ENCODE measurements at places on chromosomes 3 and 15.

DNA sequence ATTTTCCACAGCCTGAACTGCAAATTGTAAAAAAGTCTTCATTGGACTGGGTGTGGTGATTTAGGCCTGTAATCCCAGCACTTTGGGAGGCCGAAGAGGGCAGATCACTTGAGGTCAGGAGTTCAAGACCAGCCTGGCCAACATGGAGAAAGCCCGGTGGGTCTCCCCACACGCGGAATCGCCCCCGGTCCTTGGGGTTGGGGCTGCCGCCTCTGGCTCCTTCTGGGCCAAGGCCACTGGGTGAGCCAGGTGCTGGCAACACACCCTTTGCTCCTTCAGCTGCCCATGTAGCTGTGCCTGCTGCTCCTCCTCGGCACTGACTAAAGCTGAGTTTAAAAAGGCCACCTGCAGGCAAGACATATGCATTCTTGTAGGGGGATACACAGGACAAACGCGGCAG lies 9.4 kb upstream of the VPS33B start:
- no peak for DNase-seq

DNA sequence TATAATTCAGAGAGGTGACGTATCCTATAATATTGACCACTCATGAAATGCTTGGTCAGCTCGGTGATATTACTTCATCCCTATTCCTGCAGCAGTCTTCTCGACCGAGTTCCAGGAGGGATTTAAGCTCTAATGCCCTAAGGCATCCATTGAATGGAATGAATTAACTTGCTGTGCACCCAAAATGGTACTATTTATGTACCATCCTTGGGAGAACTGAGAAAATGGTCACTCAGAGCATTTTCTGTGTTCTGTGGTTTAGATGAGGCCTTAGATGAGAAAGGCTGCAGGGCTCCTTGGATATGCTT lies 638 bp downstream of the BLOC1S6 start:
- no peak for DNase-seq

GRCh38 chr3:159852821-159853505 lies 135.7 kb upstream of the IL12A start:
- DNase-seq = no peak

DNA sequence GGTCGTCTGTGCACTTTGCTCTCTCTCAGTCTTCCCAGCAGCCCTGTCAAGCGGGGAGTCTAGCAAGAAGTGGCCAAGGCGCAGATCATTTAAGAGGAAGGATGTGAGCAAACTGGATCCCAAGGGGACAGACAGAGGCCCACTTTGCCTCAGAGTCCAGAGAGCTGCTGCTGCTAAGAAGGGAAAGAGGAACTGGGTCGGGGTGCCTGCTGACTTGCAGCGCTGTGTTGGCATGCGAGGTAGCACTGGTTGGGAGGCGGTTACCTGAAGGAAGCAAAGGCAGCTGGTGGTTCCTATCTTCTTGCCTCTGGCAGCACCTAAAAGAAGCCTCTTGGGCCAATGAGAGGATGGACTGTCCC lies 28.1 kb downstream of the SMAD3 start:
- no peak for DNase-seq

DNA sequence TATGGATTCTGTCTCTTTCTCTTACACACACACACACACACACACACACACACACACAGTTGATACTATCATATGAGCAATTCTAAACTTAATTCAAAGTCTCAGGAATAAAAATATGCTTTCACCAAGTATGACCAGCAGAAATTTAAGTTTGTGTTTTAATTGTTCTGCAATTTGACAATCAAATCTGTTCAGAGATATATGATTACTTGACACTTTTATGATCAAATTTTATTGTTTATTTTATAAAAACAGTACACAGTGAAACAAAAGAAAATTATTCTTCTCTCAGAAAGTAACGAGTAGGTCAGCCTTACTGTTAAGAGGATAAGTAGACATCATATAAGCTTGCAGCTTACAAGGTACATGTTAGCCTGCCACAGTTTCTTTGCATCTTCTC lies 114.3 kb downstream of the NEK10 start:
- DNase-seq = no peak

DNA sequence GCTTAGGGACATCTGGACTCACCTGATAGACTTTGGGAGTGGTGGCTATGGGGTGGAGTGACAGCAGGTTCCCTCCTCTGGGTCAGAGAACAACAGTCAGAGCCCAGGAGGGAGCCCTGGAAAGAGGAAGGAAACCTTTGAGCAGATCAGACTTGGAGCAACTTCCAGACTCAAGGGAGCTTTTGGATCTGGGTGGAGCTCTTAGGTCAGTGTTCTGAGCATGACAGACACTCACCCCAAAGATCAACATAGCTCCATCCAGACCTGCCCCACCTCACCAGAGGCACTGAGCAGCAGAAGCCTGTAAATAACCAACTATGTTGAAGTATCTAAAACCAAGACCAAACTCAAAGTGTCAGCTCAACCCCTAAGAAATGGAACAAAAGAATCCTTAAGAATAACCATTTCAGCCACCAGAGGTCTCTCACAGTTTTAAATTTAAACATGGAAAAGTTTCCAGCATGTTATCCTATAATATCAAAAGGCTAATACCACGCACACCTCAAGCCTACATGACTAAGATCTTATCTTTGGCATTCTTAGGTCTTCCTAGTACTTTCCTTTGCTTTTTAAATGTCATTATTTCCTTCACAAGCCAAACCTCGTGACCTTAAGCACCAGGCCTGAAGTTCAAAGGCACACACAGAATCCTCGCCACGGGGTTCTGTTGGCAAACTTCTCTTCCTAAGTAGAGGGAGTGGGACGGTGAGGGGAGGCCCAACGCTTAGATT lies 56.4 kb downstream of the UMPS start:
- DNase-seq = no peak

DNA sequence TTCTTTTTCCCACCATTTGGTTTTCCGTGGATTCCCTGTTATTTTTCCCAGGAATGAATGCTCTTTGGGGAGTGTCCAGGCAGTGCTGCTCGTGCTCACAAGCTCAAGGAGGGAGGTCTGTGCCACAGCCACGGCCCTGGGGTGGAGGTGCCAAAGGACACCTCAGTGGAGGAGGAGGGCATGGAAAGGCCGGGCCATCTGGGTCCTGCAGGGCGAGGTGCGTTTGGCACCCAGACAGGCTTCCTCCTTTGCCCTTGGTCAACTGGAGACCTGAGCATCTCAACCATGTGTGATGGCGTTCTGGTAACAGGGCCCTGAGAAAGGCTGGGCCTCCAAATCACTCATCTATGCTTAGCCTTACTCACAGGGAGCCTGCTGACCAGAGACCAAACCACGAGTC lies 25.4 kb downstream of the KY start:
- DNase-seq = no peak

DNA sequence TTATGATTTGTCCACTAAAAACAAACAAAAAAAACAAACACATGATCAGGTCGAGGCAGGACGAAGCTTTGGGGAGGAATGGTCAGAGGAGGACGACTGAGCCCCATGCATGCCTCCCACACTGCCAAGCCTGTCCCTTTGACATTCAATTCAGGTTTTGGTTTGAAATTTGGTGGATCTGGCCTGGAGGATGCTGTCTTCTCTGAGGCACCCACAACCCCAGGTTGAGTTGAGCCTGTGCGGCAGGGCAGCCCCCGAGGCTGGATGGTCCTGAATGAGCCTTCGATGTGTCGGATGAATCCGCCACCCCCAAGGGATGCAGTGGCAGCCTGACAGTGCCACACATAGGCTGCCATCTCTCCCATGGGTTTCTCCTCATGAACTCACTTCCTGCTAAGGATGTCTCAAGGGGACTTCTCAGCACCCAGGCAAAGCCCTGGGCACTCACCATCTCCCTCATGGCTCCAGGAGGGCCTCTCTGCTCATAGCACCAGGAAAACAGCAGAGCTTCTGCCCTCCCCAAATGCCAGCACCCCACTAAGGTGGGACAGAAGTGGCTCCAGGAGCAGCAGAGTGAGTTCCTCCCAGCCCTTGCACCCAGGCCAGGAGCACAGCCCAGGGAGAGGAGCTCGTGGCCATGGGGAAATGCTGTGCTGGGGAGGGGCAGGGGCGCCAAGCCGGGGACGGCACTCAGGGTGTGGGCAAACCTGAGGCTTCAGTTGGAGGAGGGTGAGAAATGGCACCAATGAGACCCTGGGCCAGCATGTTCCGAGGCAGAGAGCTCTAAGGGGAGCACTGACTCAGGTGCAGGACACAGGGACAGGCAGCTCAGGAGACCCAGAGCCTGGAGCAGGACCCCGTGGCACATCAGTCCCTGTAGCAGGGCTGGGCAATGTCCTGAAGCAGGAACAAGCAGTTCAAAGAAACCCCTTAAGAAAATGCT lies 18.5 kb downstream of the PRR23E start:
- DNase-seq = no peak

- no peak for DNase-seq
These were observed 99.6 kb upstream of the UBE2E1 start for GRCh38 chr3:23706111-23706510.

DNA sequence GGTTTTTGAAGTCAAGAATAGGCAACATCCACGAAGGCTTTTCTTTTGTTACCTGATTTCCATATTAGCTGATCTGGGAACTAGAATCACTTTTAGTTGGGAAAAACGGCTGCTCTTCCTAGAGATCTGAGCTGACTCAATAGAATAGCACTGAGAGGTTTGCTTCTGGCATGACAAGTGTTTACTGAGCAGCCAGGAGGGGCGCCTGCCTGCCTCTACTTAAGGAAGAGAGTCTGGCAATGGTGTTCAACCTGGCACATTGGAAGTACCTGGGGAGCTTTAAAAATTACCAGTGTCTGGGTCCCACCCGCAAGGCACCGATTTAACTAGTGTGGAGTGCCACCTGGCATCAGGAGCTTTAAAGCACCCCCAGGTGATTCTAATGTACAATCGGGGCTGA lies 34.4 kb downstream of the FAM43A start:
- DNase-seq = no peak

GRCh38 chr3:100209948-100210771 lies 50.6 kb upstream of the TBC1D23 start:
- peak; percentile 18 for DNase-seq

DNA sequence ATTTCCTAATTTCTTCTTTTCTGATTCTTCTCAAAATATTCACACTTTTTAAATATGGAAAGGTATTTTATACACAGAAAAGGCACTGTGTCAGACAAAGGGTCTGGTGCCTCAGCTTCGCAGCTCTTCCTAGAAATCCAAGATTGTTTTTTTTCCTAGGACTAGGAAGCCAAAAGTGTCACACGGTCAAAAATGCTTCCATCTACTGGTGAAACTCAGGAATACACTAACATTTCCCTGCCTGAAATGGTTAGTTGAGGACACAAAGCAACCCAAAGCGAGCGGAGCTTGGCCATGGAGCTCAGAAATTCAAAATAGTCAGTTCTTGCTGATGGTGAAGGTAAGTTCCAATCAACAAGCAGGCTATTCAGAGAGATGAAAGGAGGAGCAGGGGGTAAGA lies 426.5 kb upstream of the RASGRP1 start:
- DNase-seq = no peak

DNA sequence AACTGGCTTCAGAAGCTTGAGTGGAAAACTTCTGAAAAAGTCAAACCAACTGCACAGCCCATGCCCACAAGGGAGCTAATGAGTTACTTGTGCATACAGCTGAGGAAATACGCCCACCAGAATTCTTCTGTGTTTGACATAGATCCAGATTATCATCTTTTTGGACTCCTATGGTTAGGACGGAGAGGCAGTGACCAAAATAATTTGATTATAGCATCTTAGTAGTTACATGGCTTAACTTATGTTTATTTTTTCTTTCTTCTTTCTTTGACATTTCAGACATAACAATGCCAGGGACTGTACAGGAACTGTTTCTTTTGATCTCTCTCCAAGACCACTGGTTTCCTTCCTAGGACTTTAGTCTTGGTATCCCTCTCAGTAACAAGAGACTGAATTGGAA lies 246.1 kb upstream of the RASGRP1 start:
- DNase-seq = no peak

DNA sequence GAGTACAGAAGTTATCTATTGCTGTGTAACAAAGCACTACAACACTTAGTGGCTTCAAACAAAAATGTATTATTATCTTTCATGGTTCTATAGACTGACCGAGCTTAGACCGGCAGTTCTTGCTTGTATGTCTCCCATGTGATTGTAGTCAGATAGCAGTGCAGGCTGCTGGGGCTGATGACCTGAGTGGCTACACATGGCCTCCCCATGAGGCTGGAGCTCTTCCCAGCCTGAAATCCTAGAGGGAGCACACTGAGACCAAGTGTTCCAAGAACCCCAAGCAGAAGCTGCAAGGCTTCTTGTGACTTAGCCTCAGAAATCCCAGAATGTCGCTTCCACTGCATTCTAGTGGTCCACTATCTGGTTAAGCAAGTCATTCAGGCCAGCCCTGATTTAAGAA lies 141.2 kb upstream of the TLE3 start:
- no peak for DNase-seq

- no peak for DNase-seq
These were observed 61.8 kb downstream of the SENP2 start for GRCh38 chr3:185647880-185648210.

- peak; percentile 23 for DNase-seq
These were observed 238.7 kb downstream of the ZPLD1 start for GRCh38 chr3:102673271-102674115.

- DNase-seq = no peak
These were observed 30.5 kb upstream of the CCNL1 start for GRCh38 chr3:157190380-157190872.

DNA sequence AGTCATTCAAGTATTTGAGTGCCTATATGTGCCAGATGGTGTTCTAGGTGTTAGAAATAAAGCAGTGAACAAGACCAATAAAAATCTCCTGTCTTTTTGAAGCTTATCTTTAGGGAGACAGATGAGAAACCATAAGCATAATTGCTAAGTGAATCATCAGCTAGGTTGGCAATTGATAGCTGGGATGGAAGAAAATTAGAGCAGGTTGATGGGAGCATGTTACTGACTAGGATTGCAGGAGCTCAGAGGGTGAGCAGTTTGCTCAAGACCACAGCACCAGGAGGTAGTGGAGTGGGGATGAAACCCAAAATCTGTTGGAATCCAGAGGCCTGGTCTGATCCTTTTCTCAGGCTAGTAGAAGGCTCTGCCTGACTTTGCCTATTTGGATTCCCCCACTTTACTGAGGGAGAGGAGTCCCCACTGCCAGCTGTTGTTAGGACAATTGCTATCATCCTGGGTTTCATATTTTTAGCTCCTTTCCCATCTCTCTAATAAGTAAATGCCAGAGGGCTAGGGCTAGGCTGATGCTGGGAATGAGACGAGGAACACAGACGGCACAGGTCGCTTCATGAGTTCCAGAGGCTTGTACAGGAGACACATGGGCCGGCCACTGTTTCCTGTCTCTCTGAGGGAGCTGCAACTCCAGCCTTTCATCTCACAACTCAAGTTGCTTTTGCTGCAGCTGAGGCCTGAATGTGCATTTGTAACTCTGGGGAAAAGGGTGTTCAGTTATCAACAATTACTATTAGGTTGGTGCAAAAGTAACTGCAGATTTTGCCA lies 102.9 kb downstream of the CACNA1D start:
- DNase-seq = no peak

- no peak for DNase-seq
These were observed 783.3 kb upstream of the CADM2 start for GRCh38 chr3:84175449-84175848.
